ENCODE measurements at places on chromosomes 4 and X.

- no peak for DNase-seq
Observed at GRCh38 chr4:180828455-180829018, 1414.7 kb upstream of the TENM3 start.

DNA sequence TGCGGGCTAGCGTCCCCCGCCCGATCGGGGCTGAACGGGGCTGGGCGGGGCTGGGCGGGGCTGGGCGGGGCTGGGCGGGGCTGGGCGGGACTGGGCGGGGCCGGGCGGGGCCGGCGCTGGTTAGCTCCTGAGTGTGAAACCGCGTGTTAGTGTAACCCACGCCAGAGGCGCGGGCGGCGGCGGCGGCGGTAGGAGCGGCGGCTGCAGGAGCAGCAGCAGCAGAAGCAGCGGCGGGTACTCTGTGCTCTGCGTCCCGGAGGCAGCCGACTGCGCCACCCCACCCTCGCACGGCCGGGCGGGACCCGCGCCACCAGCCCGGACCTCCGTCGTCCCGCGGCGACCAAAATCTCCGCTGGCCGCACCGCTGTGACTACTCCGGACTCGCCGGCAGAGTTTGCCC lies 128.1 kb downstream of the LAS1L start:
- DNase-seq = no peak

GRCh38 chr4:147644471-147644870 lies 27.3 kb downstream of the TMEM184C start:
- DNase-seq = no peak

DNA sequence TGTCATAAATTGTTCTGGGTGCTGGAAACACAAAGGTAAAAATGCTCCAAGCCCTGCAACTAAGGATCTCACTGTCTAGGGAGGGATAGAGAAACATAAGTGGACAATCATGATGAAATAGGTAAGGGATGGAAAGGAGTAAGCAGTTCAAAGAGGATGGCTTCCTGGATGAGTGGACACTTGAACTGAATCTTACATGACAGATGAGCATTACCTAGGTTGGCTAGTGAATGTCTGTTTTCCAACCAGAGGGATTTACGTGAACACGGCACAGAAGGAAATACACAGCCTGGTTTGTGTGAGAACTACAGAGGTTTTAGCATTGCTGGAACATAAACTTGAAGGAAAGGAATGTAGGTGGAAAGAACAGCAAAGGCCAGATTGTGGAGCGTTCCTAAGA lies 150.2 kb upstream of the GALNT7 start:
- no peak for DNase-seq

DNA sequence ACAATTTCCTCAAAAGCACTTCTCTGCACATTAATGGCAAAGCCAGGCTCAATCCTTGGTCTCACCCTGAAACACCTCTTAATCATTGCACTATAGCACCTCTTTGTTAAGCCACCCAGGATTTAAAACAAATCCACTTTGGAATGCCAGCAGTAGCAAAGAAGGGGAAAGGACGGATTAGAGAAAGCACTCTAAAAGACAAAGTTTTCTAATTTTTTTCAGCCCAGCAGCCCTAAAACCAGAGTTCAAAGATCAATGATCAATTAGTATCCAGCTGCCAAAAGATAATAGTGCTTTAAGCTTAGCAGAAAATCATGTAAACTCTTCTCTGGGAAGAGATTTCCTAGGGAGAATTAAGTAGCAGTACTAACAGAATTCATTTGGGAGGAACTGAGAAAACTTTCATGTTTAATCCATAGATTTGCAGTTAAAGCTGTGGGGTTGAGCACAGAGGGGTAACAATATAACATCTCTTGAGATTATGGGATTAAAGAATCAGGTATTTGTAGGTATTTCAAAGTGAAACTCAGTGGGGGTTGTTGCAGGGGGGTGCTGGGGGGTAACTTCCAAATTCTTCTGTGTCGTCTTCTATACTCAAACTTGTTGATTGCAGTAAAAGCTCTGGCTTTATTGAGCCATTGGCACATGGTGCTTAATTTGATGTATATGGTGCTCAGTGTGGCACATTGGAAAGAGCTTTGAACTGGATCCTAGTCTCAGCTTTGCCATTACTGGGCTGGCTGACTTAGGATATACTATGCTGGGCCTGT lies 61.8 kb downstream of the LRRC66 start:
- DNase-seq = no peak

All from stimulated activated CD4-positive, alpha-beta T cell treated with anti-CD3 and anti-CD28 coated beads, TNF-alpha, amount 100 ng/mL, for 4 hours (primary cell).